Hematopoietic multipotent progenitor cell (in vitro differentiated cells): ENCODE measurements at places on chromosomes 13 and 19. TPM values are rescaled to one million over a fixed set of nuclear protein-coding genes. Genes with fewer than 3 reads are reported as not detected.

GRCh38 chr19:41116261-41116660 is 2.0 kb downstream of the CYP2F1 start:
- no peak for DNase-seq

- DNase-seq = peak; percentile 53
Measured at GRCh38 chr19:45952686-45953505, 20.8 kb downstream of the NOVA2 start.

Gene F2RL3
- 2.4 TPM for total RNA-seq

- no peak for DNase-seq
Measured at GRCh38 chr19:4553775-4554174, 5.7 kb downstream of the SEMA6B start.

GRCh38 chr13:44887515-44887914 is 101.8 kb downstream of the NUFIP1 start:
- DNase-seq = no peak

GRCh38 chr13:79528356-79528755 is 47.4 kb downstream of the NDFIP2 start:
- DNase-seq = no peak

- no peak for DNase-seq
Measured at GRCh38 chr19:55545443-55545842, at the start of gene SBK3. Gene SBK3, minus strand, starts transcription at chr19:55545543. Its CDS starts 0 bp downstream, at chr19:55545543.

Gene FFAR1
- 0.27 TPM for total RNA-seq

- no peak for DNase-seq
Measured at GRCh38 chr13:100722517-100722916, 47.9 kb upstream of the TMTC4 start.

Gene CLEC17A
- 0.81 TPM for total RNA-seq

- no peak for DNase-seq
Measured at GRCh38 chr13:63942372-63942771, 2526.7 kb upstream of the PCDH20 start.

Gene SRRM5
- total RNA-seq = under 0.01 TPM

Gene GJB6
- total RNA-seq = not detected

- DNase-seq = no peak
Measured at GRCh38 chr13:95643936-95644598, 439 bp downstream of the DZIP1 start.

DNA sequence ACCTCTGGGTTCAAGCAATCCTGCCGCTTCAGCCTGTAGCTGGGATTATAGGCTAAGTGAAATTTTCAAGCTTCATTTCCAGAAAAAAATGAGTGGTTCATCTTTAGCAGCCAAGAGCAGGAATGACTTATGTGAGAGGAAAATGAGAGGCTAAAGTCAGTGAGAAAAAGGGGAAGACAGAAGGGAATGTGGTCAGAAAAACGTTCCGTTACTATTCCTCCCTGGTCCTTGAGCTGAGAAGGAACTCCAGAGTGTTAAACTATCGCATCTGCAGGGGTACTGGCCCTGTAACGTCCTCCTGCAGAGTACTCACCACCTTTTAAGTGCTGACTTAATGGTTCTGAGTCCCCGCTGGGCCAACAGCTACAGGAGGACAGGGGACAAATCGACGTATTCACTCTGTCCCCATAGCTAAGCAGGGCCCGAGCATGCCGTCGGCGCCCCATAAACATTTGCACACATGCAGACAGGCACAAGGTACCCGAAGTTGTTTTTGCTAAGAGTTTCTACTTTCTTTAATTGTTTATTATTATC is 88.1 kb downstream of the FLT1 start:
- DNase-seq = no peak

Gene NDUFA7
- 50.9 TPM for total RNA-seq

Gene SOX21
- not detected for total RNA-seq

DNA sequence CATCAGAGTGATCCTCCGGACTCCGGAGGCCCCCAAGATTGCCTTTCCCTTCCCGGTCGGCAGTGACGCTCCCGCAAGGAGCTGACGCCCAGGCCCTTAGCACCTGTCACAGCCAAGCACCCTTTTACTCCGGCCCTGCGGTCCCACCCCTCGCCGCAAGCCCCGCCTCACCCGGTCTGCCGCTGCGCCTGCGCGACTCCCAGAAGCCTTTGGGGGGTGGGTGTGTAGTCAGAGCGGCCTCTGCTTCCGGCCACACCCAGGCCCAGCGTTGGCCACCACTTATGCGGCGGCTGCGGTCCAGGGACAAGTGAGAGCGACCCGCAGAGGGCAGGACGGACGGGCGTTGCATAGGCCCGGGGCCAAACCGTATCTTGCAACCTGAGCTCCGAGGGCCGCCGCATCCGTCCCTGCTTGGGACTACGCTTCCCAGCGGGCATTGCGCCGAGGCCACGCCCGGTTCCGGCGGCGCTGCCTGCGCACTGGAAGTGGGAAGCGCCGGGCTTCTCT is 441 bp upstream of the ZFP28 start:
- DNase-seq = peak; percentile 94

GRCh38 chr13:90438576-90438975 is 908.9 kb upstream of the MIR17HG start:
- DNase-seq = no peak

DNA sequence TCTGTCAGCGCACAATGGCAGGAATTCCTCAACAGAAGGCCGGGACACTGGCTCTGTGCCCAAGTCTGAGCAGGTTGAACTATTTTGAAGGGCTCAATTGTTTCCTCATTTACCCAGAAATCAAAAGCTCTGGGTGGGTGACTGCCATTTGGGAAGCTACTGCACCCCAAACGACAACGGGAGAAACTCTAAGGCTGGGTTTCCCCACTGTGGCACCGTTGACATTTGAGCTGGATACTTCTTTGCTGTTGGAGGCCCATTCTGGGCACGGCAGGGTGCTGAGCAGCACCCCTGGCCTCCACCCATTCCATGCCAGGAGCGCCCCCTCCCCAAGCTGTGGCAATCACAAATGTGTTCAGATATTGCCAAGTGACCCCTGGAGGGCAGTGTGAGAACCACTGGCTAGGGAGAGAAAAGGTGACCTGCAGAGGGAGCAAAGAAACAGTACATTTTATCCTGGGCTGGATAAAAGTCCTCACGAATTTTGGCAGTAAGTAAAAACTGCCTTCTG is 62.5 kb downstream of the RFX2 start:
- DNase-seq = peak; percentile 70

- DNase-seq = no peak
Measured at GRCh38 chr13:31675440-31675953, 63.8 kb upstream of the RXFP2 start.

DNA sequence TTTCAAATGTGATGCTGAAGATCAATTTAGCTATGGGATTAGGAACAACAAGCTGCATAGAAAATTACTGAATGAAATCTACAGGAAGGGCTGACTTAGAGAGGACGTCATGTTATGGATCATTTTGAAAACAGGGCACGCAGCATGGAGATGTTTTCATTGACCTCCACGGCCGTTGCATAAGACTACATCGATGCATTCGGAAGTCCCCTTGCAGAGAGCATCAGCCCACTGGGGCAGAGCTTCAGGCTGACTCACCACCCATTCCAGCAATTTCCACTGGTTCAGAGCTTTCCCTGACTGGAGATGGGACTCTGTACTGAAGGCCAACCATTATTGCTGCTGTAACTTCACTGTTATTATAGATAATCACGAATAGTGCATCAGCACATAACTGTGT is 305.3 kb downstream of the IRS2 start:
- DNase-seq = no peak

- DNase-seq = no peak
Measured at GRCh38 chr13:109749365-109749764, 37.0 kb downstream of the IRS2 start.

Gene TBC1D4
- 6.5 TPM for total RNA-seq

Gene ANO8
- total RNA-seq = 7.8 TPM

DNA sequence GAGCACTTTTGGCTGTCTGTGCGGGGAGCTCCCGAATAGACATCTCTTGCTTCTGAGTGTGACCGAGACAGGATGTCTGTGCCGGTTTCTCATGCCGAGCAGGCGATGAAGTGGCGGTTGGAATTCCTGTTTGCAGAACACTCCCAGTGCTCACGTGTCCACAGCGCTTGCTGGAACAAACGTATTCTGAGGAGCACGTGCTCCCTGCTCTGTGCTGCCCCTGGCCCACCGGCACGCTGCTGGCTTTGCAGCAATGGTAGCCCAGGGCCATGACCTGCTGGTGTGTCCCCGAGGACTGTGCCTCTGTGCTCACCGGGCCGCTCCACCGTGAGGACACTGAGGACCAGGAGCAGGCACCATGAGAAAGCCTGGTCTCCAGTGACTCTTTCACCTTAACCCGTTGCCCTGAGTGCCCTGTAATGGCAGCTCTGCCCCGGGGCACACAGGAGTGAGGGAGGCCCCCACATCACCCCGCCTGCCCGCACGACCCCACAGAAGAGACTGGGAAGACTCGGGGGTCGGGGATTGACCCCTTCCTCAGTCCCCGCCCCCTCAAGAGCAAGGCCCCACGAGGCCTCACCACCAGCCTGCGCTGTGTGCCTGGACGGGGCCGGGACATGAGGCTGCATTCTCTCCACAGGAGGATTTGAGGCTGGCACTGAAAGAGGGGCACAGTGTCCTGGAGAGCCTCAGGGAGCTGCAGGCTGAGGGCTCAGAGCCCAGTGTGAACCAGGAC is 40.0 kb upstream of the F7 start:
- DNase-seq = no peak

DNA sequence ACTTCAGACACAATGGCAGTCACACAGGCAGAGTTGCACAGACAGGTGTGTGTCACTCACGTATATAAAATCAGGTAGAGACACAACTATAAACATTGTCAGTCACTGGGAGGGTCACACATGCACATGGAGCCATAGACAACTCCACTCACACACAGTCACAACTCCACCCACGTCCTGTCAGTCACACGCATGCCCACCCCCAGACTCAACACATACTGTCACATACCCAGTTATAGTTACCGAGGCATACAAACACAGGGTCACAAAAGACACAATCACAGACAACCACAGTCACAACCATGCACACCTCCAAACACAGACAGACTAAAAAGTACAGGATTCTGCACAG is 1.5 kb downstream of the NUMBL start:
- no peak for DNase-seq

DNA sequence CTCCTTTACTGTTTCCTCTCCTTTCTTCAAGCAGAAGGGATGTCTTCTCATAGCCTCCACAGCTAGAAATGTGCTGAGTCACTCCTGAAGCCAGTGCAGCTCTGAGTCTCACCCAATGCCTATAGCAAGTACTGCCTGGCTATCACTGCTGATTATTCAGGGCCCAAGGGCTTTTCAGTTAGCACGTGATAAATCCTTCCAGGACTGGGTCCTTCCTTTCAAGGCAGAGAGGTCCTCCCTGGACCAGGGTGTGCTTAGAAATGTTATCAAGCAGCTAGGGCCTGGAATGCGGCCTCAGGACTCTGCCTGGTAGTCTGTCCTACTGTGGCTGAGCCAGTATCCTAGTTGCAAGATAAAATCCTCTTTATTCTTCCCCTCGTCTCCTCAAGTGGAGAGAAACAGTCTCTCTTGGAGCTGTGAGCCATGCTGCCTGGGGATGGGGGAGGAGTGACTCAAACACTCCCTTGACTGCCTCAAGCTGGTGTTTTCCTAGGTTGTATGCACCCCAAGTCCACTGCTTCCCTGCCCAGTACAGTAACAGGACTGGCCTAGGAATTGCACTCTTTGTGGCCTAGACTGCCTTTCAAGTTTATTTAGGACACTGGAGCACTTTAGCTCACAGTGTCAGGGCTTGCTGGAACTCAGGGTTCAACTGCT is 198.7 kb upstream of the SERP2 start:
- DNase-seq = peak; percentile 27

GRCh38 chr13:36098080-36098479 is 33.1 kb downstream of the DCLK1 start:
- no peak for DNase-seq

Gene NBEA
- 4.6 TPM for total RNA-seq

DNA sequence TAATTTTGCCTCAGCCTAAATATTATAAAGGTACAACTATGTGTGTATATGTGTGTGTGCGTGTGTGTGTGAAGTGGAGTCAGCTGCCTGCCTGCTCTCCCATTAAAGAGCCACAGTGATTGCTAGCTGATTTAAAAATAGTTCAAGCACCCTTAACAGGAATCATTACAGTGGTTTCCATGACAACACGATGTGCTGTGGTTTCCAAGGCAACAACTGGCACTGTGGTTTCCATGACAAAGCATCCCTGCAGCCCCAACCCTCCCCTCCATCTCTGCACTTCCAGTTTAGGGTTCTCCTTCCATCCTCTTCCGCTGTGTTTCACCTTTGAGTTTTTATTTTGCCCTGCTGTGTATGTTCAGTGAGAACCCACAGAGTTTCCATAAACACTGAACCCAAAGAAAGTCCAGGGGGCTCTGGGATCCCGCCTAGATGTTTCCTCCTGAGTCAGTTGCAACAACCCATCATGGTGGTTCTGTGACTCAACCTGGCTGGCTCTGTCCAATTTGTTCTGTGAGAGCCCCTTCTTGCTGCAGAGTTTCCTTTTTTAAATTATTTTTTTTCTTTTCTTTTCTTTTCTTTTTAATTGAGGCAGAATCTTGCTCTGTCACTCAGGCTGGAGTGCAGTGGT is 7.1 kb upstream of the PNMA8A start:
- DNase-seq = no peak

Gene ACP5
- 18.0 TPM for total RNA-seq

Gene CGB1
- not detected for total RNA-seq

Gene MCEMP1
- 0.27 TPM for total RNA-seq

- no peak for DNase-seq
Measured at GRCh38 chr19:11633223-11633622, 35.9 kb downstream of the ZNF627 start.

DNA sequence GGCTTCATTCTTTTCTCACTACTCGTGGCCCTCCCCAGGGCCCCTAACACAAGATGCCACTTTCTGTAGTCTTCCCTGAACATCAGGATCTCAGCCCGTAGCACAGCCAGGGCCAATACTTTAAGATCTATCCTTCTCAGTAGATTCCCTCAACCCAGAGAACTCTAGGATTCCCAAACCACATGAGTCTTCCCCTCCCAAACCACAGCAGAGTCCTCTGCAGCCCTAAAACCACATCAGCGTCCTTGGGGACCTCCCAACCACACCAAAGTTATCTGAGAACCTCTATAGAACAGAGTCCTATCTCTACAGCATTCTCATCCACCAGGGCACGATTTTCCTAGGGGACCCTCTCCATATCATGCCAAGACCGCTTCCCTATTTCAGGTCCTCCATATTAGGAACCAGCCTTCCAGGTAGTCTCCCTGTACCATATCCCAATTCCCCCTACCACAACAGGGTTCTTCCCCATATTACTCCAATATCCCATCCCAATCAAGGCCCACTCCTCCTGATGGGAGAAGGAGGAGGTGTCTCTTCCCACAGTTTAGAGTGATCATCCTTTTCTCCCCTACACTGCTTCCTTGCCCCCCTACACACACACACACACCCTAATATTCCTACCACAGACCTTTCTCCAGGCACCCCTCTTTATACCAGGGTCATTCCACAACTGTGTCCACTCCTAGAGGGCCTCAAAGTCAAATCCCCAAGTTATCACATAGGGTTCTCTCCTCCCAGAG is 1.4 kb downstream of the DYRK1B start:
- no peak for DNase-seq

- DNase-seq = peak; percentile 59
Measured at GRCh38 chr19:43700395-43701000, 15.4 kb upstream of the IRGC start.
